GM23248 (cell line): ENCODE measurements at places on chromosomes 1 and 21.

DNA sequence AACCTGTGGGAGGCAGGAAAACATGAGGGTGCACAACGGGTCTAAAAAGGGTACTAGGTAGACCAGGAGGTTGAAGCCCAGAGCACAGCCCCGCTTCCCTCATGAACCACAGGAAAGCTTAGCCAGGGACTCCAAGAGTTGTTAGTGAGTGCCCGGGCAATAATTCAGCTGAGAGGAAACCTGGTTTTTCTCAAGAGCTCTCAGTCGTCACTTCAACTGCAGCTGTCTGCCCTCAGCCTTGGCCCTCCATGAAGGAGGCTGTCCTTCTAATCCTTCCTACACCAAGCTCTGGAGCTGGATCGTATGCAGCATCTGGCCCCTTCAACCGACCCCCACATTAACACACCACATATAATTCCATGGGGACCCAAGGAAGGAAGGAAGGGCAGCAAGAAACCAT, 77.0 kb upstream of the BACE2 start:
- DNase-seq = no peak

GRCh38 chr1:76548513-76549100, 318.7 kb upstream of the ST6GALNAC5 start:
- DNase-seq = no peak

DNA sequence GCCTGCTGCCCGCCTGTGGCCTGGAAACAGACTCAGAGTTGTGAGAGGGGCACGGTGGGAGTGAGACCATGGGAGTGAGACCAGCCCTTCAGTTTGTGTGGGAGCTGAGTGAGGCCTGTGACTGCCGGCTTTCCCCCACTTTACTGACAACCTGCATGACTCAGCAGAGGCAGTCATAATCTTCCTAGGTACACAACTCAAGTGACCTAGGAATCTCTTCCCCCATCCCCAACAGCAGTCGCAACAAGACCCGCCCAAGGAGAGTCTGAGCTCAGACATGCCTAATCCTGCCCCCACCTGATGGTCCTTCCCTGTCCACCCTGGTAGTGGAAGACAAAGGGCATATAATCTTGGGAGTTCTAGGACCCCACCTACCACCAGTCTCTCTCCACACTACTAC, 44.2 kb downstream of the KLHL20 start:
- no peak for DNase-seq

GRCh38 chr21:32320726-32321125, 22.1 kb downstream of the MRAP start:
- no peak for DNase-seq
